ENCODE measurements at places on chromosomes 7 and 10. TPM values are rescaled to one million over a fixed set of nuclear protein-coding genes. Genes with fewer than 3 reads are reported as not detected.

The VWA2 gene
- total RNA-seq, result not detected

The GAD2 gene
- total RNA-seq, result not detected

The NRBF2 gene
- 29.9 TPM for total RNA-seq

The FAM170B gene
- total RNA-seq, result not detected

The LBX1 gene
- not detected for total RNA-seq

The SLC26A5 gene
- not detected for total RNA-seq

The SORCS1 gene
- not detected for total RNA-seq

The SEMA4G gene
- 1.4 TPM for total RNA-seq

The KIAA1217 gene
- 2.0 TPM for total RNA-seq

The FRAT1 gene
- total RNA-seq, result 2.0 TPM

The CCDC3 gene
- 0.07 TPM for total RNA-seq

The NEUROG3 gene
- not detected for total RNA-seq

The NUDT5 gene
- 128 TPM for total RNA-seq

The MSMB gene
- not detected for total RNA-seq

The TACR2 gene
- total RNA-seq, result not detected

The ADRB1 gene
- total RNA-seq, result not detected

The AMZ1 gene
- total RNA-seq, result not detected

The GLI3 gene
- total RNA-seq, result not detected

The FBXL13 gene
- total RNA-seq, result 0.99 TPM

The SPDYE5 gene
- not detected for total RNA-seq

The AGAP9 gene
- 9.8 TPM for total RNA-seq

The DNAJC1 gene
- total RNA-seq, result 22.4 TPM

The TRIM50 gene
- not detected for total RNA-seq

The ANXA11 gene
- 232 TPM for total RNA-seq

The NUTM2E gene
- 0.19 TPM for total RNA-seq

The TMEM236 gene
- total RNA-seq, result 0.05 TPM

The ZNF488 gene
- not detected for total RNA-seq

The MYO1G gene
- 283 TPM for total RNA-seq

The TTYH3 gene
- total RNA-seq, result 35.6 TPM

The ZNF117 gene
- 3.6 TPM for total RNA-seq

The TLL2 gene
- total RNA-seq, result not detected

The FGF8 gene
- total RNA-seq, result 0.35 TPM

The ZNHIT1 gene
- total RNA-seq, result 54.2 TPM

The EMX2 gene
- total RNA-seq, result not detected

The PRPF18 gene
- total RNA-seq, result 21.5 TPM

The STAG3 gene
- 23.7 TPM for total RNA-seq

The SYT15B gene
- 0.12 TPM for total RNA-seq

Data from activated CD4-positive, alpha-beta T cell treated with anti-CD3 and anti-CD28 coated beads, Interleukin-2, amount 10 ng/mL, durations not matched to agents 24 days and 14 days (primary cell).